ENCODE measurements at places on chromosomes 13 and 19.

DNA sequence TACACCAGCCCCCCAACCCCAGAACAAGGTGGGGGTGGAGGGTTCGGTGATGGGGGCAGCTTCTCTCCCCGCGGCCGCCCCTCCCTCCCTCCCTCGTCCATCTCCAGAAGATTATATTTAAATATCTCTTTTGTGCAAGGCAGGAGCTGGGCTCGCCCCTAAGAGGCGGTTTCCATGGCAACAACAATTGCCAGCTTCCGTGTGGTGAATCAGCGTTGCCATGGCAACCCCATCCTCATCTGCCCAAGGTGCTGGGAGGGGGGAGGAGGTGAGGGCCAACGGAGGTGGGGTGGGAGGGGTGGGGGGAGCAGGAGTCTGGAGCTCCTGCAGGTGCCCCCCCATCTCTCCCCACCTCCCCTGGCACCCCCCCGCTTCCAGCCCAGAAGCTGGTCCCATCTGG lies 46.4 kb downstream of the CELF5 start:
- H3K36me3 ChIP-seq, result no peaks in the 10 kb centered on the region
- no peak for DNase-seq
- peaks cover 16% of the 10 kb centered on the region for H3K4me1 ChIP-seq
- H3K27ac ChIP-seq, result no peak overlapping the region

DNA sequence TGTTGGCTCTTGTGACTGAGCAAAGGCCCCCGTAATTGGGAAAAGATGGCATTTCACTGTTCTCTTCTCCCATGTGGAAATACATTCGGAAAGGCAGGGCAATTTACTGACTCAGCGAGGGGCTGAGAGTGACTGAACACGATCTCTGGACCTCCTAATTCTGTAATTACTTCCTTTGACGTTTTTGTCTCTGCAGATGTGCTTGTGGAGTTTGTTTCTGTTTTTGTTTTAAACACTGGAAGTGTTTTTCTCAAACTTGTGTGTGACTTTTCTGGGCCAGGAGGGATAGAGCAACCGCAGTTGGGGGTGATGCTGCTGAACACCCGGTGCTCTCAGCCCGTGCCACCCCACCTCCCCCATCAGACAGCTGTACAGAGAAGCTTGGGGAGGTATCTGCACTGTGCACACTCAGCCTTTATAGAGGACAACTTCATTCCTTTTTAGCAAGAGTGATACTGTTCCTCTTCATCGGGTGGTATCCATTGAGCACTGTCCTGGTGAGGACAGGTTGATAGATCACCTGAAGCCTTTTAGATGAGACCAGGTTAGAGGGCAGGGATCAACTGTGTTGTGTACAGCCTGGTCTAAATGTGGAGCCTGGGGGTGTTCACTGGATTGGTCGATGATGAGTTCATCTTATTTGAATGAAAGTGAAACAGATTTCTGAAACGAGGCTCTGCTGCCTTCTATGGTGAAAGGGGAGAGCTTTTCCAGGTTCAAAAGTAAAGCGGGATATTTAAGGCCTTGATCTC lies 117.4 kb downstream of the ESD start:
- no peaks in the 10 kb centered on the region for H3K36me3 ChIP-seq
- H3K27ac ChIP-seq, result no peak overlapping the region
- no peaks in the 10 kb centered on the region for H3K4me1 ChIP-seq
- no peak overlapping the region for H3K4me3 ChIP-seq

GRCh38 chr19:7736148-7736547 lies 4.2 kb upstream of the CLEC4G start:
- no peaks in the 10 kb centered on the region for H3K4me1 ChIP-seq
- DNase-seq, result no peak
- H3K27me3 ChIP-seq, result peaks cover 3% of the 10 kb centered on the region
- no peaks in the 10 kb centered on the region for H3K36me3 ChIP-seq
- H3K27ac ChIP-seq, result no peak overlapping the region
- no peak overlapping the region for H3K4me3 ChIP-seq

DNA sequence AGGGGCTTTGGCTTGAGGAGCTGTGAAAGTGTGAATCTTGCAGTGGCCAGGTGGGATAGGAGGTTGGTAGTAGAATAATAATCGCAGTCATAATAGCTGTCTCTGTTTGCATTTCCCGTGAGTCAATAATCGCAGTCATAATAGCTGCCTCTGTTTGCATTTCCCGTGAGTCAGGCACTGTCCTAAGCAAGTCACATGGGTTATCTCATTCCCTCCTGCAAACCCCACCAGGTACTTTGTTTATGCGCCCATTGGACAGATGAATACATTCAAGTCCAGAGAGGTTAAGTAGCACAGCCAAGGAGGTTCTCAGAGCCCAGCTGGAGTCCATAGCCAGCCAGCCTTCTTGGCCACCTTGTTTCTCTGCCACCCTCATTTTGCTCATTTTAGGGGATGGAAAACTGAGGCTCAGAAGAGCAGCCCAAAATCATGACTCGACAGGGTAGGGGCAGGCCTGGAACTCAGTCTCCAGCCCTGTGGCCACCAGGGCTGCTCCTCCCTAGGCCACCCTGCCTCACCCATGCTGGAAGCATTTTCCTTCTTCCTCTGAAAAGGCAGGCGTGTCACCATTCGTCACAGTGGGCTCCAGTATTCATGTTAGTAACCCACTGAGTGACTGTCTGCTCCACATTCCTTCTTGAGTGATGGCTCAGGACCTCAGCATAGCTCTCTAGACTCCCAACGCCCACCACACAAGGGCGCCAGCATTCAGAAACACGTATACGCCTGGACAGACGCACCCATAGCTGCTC lies 206.2 kb downstream of the URI1 start:
- H3K27ac ChIP-seq, result no peak overlapping the region
- no peaks in the 10 kb centered on the region for H3K36me3 ChIP-seq
- no peak overlapping the region for H3K4me3 ChIP-seq
- H3K27me3 ChIP-seq, result no peaks in the 10 kb centered on the region

- DNase-seq, result peak; percentile 69
- H3K36me3 ChIP-seq, result no peaks in the 10 kb centered on the region
- peaks cover 36% of the 10 kb centered on the region for H3K27me3 ChIP-seq
- peak overlapping the region; percentile 66 for H3K4me3 ChIP-seq
- H3K4me1 ChIP-seq, result peaks cover 3% of the 10 kb centered on the region
These were observed 709 bp downstream of the ATP8A2 start for GRCh38 chr13:25372284-25373081.

DNA sequence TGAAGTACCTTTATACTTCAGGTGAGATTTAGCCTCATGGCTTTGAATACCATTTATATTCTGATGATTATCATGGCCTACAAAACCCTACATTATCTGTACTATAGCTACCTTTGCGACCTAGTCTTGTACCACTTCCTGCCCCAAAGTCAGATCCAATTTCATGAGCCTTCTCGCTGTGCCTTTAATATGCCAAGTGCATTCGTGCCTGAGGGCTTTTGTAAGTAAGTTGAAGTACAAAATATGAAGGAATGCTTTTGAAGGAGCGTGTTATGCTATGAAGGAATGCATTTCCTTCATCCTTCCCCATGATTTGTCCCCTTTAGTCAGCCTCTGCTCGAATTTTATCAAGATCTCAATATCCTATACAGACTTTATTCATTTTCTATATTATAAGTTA lies 9.2 kb upstream of the RASL11A start:
- peaks cover 2% of the 10 kb centered on the region for H3K4me1 ChIP-seq
- no peak for DNase-seq
- H3K4me3 ChIP-seq, result no peak overlapping the region

DNA sequence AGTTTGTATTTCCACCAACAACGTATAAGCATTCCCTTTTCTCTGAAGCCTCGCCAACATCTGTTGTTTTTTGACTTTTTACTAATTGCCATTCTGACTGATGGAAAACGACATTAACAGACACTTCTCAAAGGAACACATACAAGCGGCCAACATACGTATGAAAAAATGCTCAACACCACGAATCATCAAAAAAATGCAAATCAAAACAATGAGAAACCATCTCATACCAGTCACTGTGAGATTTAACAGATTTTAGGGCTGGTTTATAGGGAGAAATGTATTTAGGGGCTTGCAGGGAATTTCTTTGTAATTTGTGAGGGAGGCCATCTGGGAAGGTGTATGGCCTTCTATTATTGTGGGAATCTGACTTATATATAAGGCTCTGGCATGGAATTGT lies 2.8 kb upstream of the DZIP1 start:
- H3K27me3 ChIP-seq, result no peaks in the 10 kb centered on the region
- H3K27ac ChIP-seq, result no peak overlapping the region
- no peaks in the 10 kb centered on the region for H3K36me3 ChIP-seq
- DNase-seq, result no peak
- H3K4me1 ChIP-seq, result peaks cover 3% of the 10 kb centered on the region

GRCh38 chr13:112005925-112006324 lies 61.0 kb upstream of the SOX1 start:
- no peak overlapping the region for H3K4me3 ChIP-seq
- H3K27me3 ChIP-seq, result peaks cover 12% of the 10 kb centered on the region
- no peak overlapping the region for H3K27ac ChIP-seq
- no peak for DNase-seq
- H3K36me3 ChIP-seq, result no peaks in the 10 kb centered on the region
- H3K4me1 ChIP-seq, result no peaks in the 10 kb centered on the region

All from H1 (cell line).